ENCODE measurements at places on chromosomes 2 and 18. TPM values are rescaled to one million over a fixed set of nuclear protein-coding genes. Genes with fewer than 3 reads are reported as not detected.

- DNase-seq = peak; percentile 93
Measured at GRCh38 chr2:85813982-85814801, 60.4 kb downstream of the ATOH8 start.

DNA sequence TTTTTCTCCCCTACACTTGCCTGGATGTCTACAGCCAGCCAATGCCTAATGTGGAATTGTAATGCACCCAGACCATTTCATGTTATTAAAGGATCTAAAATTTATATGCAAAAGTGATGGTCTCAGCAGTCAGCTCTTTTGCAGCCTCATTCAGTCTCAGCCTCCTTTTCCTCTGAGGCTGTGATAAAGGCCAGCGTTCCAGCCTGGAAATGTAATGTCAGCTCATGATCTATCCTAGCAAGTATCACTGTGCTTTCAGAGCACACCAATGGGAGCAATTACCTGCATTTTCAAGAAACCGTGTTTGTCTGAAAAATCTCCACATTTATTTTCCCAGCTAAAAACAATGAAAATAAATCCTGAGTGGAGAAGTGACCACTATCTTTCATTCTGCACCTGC lies 274.6 kb downstream of the CDH20 start:
- DNase-seq = no peak

DNA sequence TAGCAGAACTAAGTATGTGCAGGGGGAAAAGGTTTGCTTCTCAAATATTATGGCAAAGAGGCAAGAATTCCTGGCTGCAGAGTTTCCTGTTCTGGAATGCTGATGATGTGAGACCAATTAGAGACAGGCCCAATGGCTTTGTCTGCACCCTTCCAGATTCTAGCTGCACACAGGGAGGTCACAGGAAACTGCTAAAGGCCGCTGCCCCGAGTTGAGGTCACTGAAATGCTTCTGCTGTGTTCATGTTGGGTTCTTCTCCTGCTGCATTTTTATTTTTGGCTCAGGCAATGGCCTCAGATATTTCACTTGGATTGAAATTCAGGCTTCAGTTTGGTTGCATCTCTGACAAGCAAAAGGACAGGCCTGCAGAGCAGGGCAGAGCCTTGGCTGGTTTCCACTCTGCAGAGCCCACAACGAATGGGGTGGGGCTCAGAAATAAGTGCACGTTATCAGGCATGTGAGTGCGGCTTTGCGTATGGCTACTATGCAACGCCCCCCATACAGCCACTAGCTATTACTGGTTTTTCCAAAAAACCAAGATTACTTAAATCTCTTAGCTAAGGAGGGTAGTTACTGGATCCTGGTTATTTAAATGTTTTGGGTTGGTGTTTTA lies 66.9 kb upstream of the FZD5 start:
- DNase-seq = no peak

DNA sequence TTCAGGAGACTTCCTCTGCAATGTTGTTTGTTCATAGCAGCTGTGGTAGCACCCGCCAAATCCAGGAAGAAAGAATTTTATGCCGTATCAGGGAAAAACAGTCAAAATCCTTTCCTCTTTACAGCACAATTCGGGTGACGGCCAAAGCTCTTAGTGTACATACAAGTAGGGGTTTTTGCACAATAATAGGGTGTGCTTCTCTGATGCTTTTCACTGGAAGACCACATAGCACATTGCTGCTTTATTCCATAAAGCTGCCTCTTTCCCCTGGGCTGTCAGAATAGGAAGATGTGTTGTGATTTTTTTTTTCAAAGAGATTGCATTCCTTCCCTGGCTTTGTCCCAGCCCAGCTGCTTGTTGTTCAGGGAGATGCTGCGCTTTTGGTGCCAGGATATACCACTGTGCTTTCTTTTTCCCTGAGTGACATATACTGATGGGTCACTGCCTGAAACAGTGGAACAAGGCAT lies 27.2 kb upstream of the LANCL1 start:
- DNase-seq = no peak

DNA sequence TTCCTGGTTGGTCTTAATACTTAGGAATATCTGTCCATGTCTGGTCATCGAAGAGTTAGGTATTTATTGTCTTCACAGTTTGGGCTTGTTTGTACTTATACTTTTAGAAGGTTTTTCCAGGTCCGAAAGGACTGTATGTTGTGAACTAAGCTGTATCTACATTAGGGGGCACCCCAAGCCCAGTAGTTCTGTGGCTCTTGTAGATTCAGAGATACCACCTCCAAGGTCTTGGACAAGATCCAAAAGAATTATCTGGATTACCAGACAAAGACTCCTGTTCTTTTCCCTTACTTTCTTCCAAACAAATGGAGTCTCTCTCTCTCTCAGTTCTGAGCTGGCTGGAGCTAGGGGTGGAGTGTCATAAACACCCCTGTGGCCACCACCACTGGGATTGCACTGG lies 328.7 kb downstream of the ZNF804A start:
- DNase-seq = no peak

- DNase-seq = no peak
Measured at GRCh38 chr2:207887500-207887899, 117.8 kb upstream of the FZD5 start.

DNA sequence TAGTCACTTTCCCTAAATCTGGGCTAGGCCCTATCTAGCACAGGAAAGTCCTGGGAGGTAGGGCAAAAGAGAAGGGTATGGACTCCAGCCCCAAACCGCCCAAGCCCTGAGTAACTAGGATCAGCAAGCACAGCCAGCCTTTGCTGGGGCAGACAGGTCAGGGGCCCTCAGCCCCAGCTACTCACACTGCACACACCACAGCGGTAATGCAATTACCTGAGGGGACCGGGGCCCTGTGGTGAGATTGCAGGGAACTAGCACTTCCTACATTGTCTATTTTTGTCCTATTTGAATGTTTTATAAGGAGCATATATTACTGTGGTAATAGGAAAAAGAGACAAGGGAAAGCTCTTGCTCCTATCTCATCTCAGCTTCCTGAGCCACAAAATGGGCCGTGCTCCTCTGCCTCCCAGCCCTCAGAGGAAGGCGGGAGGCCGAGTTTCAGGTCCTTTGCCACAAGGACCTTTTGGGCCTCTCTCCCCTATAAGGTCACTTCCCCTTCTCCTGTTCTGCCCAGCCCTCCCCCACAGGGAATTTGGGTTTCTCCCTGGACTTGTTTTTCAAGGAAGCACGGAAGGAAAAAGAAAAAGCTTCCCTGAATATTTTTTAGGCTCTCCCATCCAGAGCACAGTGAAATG lies 20.5 kb downstream of the RAB11FIP5 start:
- no peak for DNase-seq

DNA sequence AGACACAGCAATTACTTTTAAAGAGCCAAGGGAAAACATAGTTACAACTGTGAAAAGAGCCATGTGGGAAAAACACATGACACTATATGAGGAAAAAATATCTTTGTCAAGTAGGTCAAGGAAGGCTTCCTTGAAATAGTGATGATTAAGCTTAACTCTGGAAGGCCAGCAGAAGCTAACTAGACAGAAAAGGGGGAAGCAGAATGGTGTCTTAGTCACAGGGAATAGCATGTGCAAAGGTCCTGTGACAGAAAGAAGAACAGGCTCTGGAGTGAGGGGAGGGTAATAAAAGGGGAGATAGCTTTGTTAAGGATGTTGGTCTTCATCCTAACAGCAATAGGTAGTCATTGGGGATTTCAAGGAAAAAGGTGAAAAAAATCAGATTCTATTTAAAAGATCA lies 64.0 kb downstream of the ARHGAP25 start:
- DNase-seq = no peak

- DNase-seq = no peak
Measured at GRCh38 chr18:74803769-74804168, 206.1 kb downstream of the ZNF407 start.

- no peak for DNase-seq
Measured at GRCh38 chr18:56112013-56112749, 524.2 kb upstream of the TCF4 start.

GRCh38 chr2:69251943-69252342 lies 135.1 kb downstream of the GFPT1 start:
- DNase-seq = no peak

GRCh38 chr18:72468021-72468710 lies 76.0 kb downstream of the CBLN2 start:
- no peak for DNase-seq

- DNase-seq = no peak
Measured at GRCh38 chr2:54058449-54058848, 57.0 kb upstream of the ACYP2 start.

- no peak for DNase-seq
Measured at GRCh38 chr18:58496937-58497336, 132.0 kb downstream of the ALPK2 start.

GRCh38 chr2:11375689-11376027 lies 31.2 kb upstream of the ROCK2 start:
- no peak for DNase-seq

DNA sequence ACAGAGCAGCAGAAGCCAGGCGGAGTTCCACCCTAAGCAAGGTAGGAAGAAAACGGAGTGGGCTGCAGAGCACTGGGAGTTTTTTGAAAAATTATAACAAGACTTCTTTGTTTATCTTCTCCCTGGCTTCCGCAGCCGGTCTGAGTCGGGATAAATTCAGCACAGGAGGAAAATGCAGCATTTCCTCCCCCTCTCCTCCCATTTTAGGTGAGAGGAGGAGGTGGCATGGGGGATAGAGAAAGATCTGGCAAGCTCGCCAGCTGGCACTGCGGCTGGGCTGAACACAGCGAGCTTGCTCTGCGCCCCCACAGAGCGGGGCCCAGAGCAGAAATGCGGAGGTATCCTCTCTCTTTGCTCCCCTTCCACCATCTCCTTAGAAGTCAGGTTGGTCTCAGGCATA lies 17.7 kb upstream of the CHRNA1 start:
- no peak for DNase-seq

- no peak for DNase-seq
Measured at GRCh38 chr2:72803626-72804320, 22.1 kb downstream of the EXOC6B start.

DNA sequence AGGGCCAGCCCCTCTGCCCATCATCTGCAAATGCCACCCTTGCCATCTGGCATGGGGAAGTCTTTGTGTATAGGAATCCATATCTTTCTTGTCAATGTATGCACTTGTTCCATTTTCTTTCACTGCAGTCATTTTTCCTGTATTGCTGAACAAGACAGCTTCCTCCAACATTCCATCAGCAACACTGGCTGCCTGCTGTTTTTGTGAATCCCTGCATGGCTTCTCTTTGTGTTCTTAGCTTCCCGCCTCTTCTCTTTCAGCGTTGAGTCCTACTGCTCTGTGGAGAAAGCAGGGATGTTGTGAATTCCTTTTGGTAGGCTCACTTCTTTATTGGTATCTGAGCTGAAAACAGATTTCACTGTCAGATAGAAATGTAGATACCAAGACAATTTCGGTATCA lies 150.0 kb downstream of the LPIN1 start:
- no peak for DNase-seq

GRCh38 chr2:112728378-112729175 lies 7.8 kb downstream of the NT5DC4 start:
- DNase-seq = no peak

- no peak for DNase-seq
Measured at GRCh38 chr2:38500283-38500634, 102.5 kb downstream of the HNRNPLL start.

- DNase-seq = no peak
Measured at GRCh38 chr2:54968561-54969218, 81.6 kb downstream of the RTN4 start.

GRCh38 chr2:217611056-217611455 lies 391.7 kb downstream of the TNS1 start:
- no peak for DNase-seq

- DNase-seq = no peak
Measured at GRCh38 chr2:74632209-74632938, 15.8 kb downstream of the M1AP start.

GRCh38 chr2:119253114-119253702 lies 29.6 kb downstream of the STEAP3 start:
- no peak for DNase-seq

The ZNF396 gene
- 1.7 TPM for total RNA-seq

The GPAT2 gene
- 1.6 TPM for total RNA-seq

The IL36RN gene
- total RNA-seq = not detected

The DSC2 gene
- 4.2 TPM for total RNA-seq

The LOXL3 gene
- 5.8 TPM for total RNA-seq

The NPPC gene
- not detected for total RNA-seq

The COLEC12 gene
- 9.9 TPM for total RNA-seq

The IL1RN gene
- 0.36 TPM for total RNA-seq

The LDLRAD4 gene
- 5.4 TPM for total RNA-seq

The RGPD4 gene
- 0.10 TPM for total RNA-seq

The CPLX4 gene
- total RNA-seq = not detected

The TGFA gene
- 0.78 TPM for total RNA-seq

The ALMS1 gene
- 46.9 TPM for total RNA-seq

The TUBB6 gene
- total RNA-seq = 110 TPM

All from ovary (tissue), 10 donors.